ENCODE measurements at places on chromosomes 16 and 17. TPM values are rescaled to one million over a fixed set of nuclear protein-coding genes. Genes with fewer than 3 reads are reported as not detected.

DPEP3 gene
- not detected for total RNA-seq

IL21R gene
- total RNA-seq, result 4.8 TPM

DNASE1 gene
- total RNA-seq, result 16.6 TPM

SECTM1 gene
- total RNA-seq, result 15.6 TPM

NARF gene
- total RNA-seq, result 20.3 TPM

PPP4C gene
- total RNA-seq, result 193 TPM

TNFRSF17 gene
- not detected for total RNA-seq

CNTNAP1 gene
- total RNA-seq, result 19.9 TPM

KIF2B gene
- total RNA-seq, result not detected

PGAP6 gene
- 66.6 TPM for total RNA-seq

NPB gene
- total RNA-seq, result 0.28 TPM

TMED6 gene
- total RNA-seq, result 0.28 TPM

TEX14 gene
- under 0.01 TPM for total RNA-seq

KRT20 gene
- not detected for total RNA-seq

IL34 gene
- total RNA-seq, result 4.1 TPM

PRSS36 gene
- total RNA-seq, result 0.09 TPM

WNK4 gene
- 0.28 TPM for total RNA-seq

TOX3 gene
- total RNA-seq, result not detected

HBM gene
- total RNA-seq, result not detected

DHX40 gene
- total RNA-seq, result 71.0 TPM

GAST gene
- total RNA-seq, result not detected

NAT9 gene
- 44.1 TPM for total RNA-seq

ZDHHC1 gene
- total RNA-seq, result 5.3 TPM

KRT24 gene
- total RNA-seq, result not detected

TBX4 gene
- 0.14 TPM for total RNA-seq

CTRL gene
- 0.74 TPM for total RNA-seq

ICAM2 gene
- total RNA-seq, result 3.1 TPM

PRR29 gene
- 0.28 TPM for total RNA-seq

KDM6B gene
- total RNA-seq, result 7.7 TPM

KRTAP4-7 gene
- total RNA-seq, result not detected

NUBP2 gene
- 49.5 TPM for total RNA-seq

SLC52A1 gene
- 0.14 TPM for total RNA-seq
